Stimulated activated CD8-positive, alpha-beta memory T cell treated with anti-CD3 and anti-CD28 coated beads, Interleukin-15, amount 100 ng/mL, for 48 hours (primary cell): ENCODE measurements at places on chromosomes 6 and 20.
A peak's percentile ranks its signal among the peaks of the same experiment; 100 is the strongest.

DNA sequence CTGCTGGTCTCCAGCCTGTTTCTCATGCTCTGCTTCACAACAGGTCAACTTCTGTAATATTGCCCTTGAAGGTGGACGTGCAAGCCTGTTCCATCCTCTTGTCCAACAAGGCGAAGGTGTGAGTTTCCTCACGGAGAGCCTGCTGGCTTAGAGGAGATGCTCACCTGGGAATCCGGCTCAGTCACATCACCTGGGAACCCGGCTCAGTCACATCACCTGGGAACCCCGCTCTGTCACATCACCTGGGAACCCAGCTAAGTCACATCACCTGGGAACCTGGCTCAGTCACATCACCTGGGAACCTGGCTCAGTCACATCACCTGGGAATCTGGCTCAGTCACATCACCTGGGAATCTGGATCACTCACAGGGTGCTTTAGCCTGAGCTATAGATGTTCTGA lies 230.1 kb downstream of the ERMARD start:
- DNase-seq: no peak

GRCh38 chr20:19749618-19750071 lies 8.4 kb upstream of the RIN2 start:
- no peak for DNase-seq

DNA sequence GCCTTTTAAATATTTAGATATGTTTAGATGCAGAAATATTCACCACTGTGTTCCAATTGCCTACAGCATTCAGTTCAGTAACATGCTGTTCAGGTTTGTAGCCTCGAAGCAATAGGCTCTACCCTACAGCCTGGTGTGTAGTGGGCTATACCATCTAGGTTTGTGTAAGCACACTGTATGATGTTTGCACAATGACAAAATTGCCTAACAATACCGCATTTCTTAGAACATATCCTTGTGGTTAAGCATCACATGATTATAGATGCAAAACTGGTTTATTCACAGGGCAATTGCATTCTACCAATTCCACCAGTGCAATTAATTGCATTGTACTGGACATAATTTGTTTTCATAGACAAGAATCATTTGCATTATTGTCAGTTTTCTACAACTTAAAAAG lies 7.9 kb upstream of the SLC22A16 start:
- DNase-seq: no peak

DNA sequence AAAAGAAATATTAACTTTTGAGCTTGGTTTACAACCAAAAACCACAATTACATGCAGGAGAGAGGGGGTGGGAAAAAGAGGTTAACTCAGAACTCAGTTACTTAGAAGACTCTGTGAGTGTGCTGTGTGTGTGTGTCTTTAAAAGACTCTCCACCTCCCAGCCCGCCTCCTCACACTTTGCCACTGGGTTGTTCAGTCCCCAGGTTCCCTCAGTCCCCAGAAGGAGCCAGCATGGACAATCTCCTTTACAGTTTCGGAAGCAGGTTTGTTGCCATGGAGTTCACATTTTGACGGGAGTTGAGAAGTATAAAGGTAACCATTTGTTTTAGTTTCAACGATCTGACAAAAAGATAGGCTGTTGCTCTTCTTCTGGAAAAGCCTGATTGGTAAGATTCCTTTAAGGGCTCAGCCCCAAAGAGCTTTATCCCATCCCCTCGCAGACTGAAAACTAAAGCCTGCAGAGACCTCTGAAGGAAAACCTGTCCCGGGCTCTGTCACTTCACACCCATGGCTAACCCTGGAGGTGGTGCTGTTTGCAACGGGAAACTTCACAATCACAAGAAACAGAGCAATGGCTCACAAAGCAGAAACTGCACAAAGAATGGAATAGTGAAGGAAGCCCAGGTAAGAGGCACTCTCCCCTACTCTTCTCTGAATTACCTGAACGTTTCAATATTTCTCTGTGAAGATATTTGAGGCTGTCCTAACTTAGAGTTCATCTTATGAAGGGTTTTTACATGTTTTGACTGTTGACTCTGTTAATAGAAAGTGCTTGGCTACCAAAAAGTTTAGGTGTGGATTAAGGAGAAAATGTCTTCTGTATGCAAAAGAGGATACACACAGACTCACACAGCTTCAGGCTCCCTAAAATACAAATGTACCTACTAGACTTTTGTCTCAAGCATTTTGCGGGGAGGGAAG lies at the start of gene SPTLC3:
Gene SPTLC3 (plus strand): TSS at position 212 of the 921 bp plus-strand sequence. CDS start 296 bp downstream, at position 508.
- DNase-seq: no peak

GRCh38 chr6:72620871-72621290 lies 983 bp upstream of the KCNQ5 start:
- DNase-seq: peak; percentile 1

DNA sequence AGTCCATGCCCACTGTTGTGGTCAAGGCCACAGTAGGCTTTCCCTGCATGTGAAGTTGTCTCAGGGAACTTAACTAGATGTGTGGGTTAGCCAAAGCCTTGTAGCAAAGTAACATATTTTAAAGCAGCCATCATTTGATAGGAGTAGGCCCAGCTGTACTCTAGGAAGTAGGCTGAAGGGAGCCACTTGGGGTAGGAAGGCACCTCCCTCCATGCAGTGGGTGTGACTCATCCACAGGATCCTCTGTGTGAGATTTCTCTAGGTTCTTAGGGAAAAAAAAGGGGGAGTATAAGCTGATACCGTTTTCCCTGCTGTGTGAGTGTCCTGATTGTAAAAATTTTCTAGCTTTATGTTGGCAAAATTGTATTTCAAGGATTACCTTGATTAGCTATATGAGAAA lies 44.7 kb downstream of the VAPB start:
- DNase-seq: no peak

DNA sequence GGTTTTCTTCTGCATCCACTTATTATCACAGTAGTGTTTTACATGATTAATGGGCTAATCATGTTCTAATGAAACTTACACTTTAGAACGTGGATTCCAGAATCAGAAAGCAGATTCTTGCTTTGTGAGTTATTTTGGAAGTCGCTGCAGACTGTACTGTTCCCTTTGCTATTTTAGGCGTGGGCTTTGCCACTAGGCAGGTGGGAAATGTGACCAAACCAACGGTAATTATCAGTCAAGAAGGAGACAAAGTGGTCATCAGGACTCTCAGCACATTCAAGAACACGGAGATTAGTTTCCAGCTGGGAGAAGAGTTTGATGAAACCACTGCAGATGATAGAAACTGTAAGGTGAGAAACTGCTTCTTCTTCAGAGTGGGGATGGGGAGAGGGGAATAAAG lies 598 bp downstream of the FABP7 start:
- DNase-seq: no peak

DNA sequence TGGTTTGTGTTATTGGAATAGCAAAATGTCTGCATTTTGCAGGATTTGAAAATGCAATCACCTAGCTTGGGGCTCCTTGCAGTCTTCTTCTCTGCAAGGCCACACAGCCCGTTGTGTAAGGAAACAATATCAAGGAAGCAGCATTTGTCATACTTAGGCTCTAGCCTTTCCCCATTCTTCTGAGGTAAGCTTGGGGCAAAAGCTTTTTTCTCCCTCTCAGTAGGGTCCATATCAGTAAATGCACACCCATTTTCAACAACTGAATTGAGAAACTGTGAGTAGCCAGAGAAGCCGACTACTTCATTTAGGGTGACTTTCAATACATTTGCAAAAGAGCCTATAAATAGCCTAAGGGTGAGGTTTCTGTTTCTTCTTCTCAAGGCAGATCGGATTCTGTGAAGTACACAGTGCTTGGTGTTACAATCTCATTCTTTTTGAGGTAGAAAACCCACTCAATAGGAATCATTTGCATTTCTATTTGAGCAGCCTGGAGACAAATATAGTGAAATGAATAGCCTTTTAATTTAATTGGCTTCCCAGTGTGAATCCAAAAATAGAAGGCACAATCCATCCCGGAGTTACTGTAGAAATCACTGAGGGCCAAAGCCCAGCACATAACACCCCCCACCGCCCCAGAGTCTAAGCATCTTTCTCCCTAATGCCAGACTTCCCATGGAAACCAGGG lies 61.8 kb downstream of the BTBD3 start:
- no peak for DNase-seq

- DNase-seq: peak; percentile 8
These were observed at the start of gene TSHZ2 for GRCh38 chr20:52972190-52972937. Gene TSHZ2, plus strand, starts transcription at chr20:52972358. Its CDS starts 936 bp downstream, at chr20:52973294.

DNA sequence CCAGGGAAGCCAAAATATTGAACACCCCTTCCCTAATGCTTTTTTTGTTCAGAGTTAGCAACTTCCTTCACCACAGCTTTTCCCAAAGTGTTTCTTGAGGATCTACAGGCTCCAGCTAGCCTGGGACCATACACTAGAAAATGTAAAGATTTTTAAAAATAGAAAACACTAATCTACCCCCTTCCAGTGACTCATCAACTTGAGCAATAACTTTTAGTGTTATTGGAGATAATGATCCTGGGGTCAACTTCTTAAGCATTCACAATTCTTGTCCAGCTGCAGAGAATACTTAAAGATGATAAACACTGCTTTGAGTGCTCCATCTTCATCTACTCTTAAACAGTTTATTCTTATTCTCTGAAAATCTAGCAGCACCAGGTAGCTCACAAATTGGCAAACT lies 131.6 kb downstream of the COL9A1 start:
- DNase-seq: no peak

- no peak for DNase-seq
These were observed 464.4 kb upstream of the CHD6 start for GRCh38 chr20:42082611-42083010.

- DNase-seq: no peak
These were observed 57.5 kb downstream of the SYNJ2 start for GRCh38 chr6:158039178-158039557.
